CD4-positive, alpha-beta T cell (primary cell): ENCODE measurements at places on chromosomes 3 and 15.

GRCh38 chr3:128679338-128679737 is 28.7 kb upstream of the RPN1 start:
- H3K27ac ChIP-seq, result no peak overlapping the region
- H3K36me3 ChIP-seq, result no peaks in the 10 kb centered on the region
- DNase-seq, result no peak
- peaks cover 37% of the 10 kb centered on the region for H3K4me1 ChIP-seq
- H3K27me3 ChIP-seq, result no peaks in the 10 kb centered on the region

- H3K27ac ChIP-seq, result no peak within 1 kb of the TSS
- H3K4me1 ChIP-seq, result peaks cover 24% of the 10 kb centered on the region
- peak; percentile 88 for DNase-seq
- peaks cover 49% of the 10 kb centered on the region for H3K27me3 ChIP-seq
- no peaks in the 10 kb centered on the region for H3K36me3 ChIP-seq
Measured at GRCh38 chr3:126357295-126358037, at the start of gene KLF15. Gene KLF15, minus strand, starts transcription at chr3:126357408. Its CDS starts 4,486 bp downstream, at chr3:126352922.

DNA sequence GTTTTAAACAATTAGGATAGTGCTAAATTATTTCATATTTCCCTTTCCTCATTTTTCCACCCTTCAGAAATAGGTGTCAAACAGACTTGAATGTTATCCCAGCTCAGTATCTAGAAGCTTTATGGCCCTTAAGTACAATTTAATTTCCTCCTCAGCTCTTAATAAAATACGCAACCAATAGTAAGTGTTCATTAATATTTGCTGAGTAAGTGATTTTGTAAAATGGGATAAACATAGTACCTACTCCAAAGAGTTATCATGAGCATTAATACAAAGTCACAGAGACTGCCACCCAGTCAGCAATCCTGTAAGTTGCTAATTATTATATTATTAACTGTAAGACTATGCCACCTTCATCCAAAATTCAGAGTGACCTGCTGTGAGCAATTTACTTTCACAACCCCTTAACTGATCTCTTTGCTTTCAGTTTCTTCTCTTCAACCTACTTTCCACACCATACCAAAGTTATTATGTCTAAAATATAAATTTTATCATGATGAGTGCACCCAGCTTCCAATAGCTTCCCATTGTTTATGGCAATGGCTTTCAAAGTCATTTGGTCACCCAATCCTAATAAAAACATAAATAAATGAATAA is 30.7 kb upstream of the CLDN1 start:
- H3K36me3 ChIP-seq, result no peaks in the 10 kb centered on the region
- peaks cover under 1% of the 10 kb centered on the region for H3K27me3 ChIP-seq
- no peaks in the 10 kb centered on the region for H3K4me1 ChIP-seq

DNA sequence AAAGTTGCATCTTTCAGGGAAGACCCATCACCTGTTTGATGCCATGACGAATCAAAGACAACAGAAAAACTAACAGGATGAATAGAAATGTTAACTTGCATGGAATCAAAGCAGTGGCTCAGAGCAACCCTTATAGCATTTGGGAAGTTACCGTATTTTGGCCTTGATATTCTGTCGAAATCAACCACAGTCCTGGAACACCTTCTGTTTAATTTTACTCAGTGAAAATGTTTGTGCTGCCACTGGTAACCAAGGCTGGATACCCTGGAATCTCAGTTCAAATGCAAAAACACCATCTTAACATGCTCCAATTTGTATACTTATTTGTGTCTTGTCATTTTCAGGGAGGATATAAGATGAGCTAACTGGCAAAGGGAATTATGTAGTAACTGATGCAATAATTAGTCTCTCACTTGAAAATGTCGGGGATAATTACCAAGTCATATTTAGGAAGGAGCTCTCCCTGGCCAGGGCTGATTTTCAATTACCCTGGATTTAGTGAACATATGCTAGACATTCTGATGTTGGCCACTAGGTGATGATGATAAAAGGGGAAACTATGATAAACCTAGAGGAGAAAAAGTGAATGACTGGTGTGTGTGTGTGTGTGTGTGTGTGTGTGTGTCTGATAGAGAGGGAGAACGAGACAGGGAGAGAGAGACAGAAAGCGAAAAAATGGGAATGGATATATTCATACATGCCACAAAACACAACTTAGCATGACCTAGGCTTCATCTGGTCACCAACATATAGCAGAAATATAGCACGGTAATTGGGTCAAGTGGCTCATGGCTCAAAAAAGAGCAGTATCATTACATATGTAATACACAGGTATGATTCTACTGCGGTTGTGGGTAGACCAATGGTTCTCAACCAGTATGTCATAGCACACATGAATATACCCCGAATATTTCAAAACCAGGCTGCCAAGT is 19.0 kb upstream of the PRICKLE2 start:
- H3K4me1 ChIP-seq, result no peaks in the 10 kb centered on the region
- H3K27ac ChIP-seq, result no peak overlapping the region

DNA sequence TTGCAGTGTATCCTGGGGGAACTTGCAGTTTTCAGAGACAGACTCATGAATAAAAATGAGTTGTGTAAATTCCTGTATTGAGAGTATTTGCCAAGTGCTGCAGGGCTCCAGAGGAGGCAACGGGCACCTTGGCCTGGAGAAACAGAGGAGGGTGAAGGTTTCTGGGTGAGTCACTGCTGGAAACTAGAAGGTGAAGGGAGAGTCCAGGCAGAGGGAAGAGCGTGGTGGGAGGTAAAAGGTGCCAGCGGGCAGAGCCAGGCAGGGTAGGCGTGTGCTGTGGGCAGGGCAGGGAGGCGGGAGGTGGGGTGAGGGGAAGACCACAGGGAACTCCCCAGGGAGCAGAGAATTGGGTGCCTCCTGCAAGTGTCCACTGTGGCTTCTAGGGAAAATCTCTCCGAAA is 120.8 kb downstream of the SLCO3A1 start:
- no peak overlapping the region for H3K27ac ChIP-seq
- no peak overlapping the region for H3K4me3 ChIP-seq
- H3K4me1 ChIP-seq, result peaks cover 10% of the 10 kb centered on the region
- H3K27me3 ChIP-seq, result no peaks in the 10 kb centered on the region
- DNase-seq, result no peak

GRCh38 chr3:33639889-33640288 is 78.2 kb downstream of the CLASP2 start:
- no peaks in the 10 kb centered on the region for H3K36me3 ChIP-seq
- H3K27me3 ChIP-seq, result no peaks in the 10 kb centered on the region
- H3K4me3 ChIP-seq, result no peak overlapping the region
- no peaks in the 10 kb centered on the region for H3K4me1 ChIP-seq

DNA sequence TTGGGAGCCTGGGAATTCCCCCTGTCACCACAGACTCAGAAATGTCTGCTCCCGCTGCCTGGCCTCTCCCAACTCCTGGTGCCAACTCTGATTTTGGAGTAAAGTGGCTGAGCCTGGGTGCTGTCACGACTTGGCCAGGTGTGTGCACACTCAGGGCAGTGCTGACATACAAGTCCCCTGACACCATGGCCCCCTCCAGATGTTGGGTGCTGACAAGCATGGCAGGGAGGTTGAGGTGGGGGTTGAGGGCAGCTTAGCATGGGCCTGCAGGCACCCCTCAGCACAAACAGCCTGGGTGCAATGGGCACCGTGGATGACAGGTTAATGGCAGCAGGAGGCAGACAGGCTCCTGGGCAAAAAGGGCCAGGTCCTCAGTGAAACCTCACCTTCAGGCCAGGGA is 511.2 kb downstream of the SQOR start:
- no peaks in the 10 kb centered on the region for H3K27me3 ChIP-seq
- no peak for DNase-seq
- no peak overlapping the region for H3K27ac ChIP-seq
- no peaks in the 10 kb centered on the region for H3K36me3 ChIP-seq
- H3K4me1 ChIP-seq, result no peaks in the 10 kb centered on the region

DNA sequence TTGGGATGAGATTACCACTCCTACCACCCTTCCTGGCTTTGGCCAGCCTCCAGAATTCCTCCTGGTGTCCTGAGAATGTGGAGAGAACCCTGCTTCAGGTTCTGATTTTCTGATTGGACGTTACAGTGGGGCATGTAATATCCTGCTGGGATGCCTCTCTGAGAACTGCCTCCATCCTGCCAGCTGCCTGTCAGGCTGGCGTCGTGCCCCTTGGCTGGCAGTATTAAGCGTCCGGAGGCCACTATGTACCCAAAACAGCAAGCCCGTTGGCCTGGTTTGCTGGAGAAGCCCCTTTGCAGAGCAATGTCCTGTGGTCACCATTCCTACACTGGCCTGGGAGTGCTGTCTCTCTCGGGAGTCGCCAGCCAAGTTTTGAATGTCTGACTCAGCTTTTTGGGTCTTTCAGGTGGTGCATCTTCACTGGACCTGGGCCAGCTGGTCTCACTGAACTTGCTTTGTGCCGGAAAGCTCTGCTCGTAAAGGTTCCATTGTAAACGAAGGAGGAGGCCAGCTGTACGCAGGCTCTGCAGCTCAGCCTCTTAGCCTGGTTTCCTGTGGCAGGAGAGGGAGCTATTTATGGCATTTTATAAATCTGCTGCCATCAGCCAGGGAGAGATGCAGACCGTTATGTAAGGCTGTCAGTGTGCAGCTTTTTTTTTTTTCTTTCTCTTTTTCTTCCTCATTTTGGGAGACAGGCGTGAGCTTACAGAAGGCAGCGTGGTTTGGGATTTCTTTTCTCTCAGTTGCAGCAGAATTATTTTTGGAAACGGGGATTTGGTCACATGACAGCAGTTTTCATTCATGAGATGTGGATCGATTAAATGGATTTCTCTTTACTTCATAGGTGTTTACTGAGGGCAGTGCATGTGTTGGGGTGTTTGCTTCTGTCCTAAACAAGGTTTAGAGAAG is 19.0 kb upstream of the TRAK1 start:
- H3K4me3 ChIP-seq, result no peak overlapping the region
- DNase-seq, result no peak
- no peaks in the 10 kb centered on the region for H3K27me3 ChIP-seq
- no peak overlapping the region for H3K27ac ChIP-seq

GRCh38 chr15:58748852-58749531 is 515 bp downstream of the ADAM10 start:
- peaks cover 21% of the 10 kb centered on the region for H3K4me1 ChIP-seq
- H3K4me3 ChIP-seq, result peak overlapping the region; percentile 97
- H3K27me3 ChIP-seq, result no peaks in the 10 kb centered on the region
- no peaks in the 10 kb centered on the region for H3K36me3 ChIP-seq
- H3K27ac ChIP-seq, result peak overlapping the region; percentile 81
- DNase-seq, result peak; percentile 14

DNA sequence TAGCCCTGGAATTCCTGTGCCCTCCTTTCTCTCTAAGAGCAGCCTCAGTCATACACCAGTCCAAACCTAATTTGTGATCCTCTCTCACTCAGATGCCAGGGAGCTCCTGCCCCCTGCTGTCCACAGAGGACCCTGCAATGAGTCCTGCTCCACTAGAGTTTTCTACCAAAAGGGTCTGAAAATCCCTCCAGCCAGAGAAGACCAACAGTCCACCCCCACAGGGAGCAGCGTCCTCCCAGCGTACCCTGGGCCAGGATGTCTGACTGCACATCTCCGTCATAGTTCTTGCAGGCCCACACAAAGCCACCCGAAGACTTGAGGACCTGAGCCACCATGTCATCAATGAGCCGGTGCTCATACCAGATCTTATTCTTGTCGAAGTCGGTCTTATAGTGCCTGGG is 15.4 kb downstream of the IDH2 start:
- no peak overlapping the region for H3K27ac ChIP-seq
- H3K36me3 ChIP-seq, result peaks cover 89% of the 10 kb centered on the region
- DNase-seq, result peak; percentile 23
- H3K27me3 ChIP-seq, result no peaks in the 10 kb centered on the region
- H3K4me3 ChIP-seq, result no peak overlapping the region

DNA sequence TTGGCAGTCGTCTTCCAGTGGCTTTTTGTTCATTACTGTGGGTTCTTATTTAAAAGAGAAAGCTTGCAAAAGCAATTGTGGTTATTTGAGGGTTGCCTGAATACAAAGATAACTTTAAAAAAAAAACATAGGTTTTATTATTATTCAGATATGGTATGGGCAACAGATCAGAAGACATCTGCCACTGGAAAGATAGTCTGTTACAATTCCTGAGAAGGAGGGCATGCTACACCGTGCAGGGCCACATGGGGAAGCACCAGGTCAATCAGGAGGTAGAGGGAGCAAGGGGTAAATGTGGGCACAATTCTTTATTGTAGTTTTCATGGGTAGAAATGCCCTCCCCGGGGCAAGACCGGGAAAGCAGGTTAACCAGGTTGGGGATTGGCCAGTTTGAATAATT is 46.5 kb downstream of the BBS4 start:
- peaks cover 38% of the 10 kb centered on the region for H3K36me3 ChIP-seq
- no peaks in the 10 kb centered on the region for H3K27me3 ChIP-seq
- DNase-seq, result no peak
- H3K27ac ChIP-seq, result no peak overlapping the region
- no peak overlapping the region for H3K4me3 ChIP-seq

DNA sequence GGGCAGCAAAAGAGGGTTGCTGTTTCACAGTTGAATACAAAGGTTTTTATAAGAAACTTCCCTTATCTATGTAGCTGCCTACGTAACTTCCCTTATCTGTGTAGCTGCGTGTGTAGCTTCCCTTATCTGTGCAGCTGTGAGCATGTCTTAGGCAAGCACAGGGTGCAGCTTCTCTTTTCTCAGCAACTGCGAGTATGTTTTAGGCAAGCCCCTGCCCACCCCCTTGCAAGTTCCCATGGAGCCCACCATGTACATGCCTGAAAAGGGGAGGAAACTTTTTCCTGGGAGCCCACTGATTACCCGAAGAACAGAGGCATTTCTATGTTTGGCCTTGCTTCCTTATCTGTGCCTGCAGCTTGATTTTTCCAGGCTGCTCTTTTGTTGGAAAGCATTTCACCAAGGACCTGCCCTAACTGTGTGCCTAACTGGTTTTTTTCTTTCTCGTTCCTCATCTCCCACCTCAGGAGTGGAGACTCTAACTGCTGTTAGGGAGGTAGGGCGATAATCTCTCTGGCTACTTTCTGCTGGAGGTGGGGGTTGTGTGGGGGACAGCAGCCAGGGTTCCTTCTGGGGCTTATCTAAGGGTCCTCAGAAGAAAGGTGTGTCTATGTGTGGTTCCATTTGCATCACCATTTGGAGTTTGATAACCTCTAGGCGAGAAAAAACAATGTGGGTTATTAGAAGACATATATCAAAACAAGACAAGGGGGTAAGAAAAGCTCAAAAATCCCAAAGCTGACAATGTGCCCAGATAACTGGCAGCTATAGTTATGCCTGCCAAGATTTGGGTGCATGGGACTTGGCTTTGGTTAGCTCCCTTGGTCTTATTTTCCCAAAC is 26.0 kb downstream of the SORD start:
- no peak for DNase-seq
- H3K36me3 ChIP-seq, result no peaks in the 10 kb centered on the region
- H3K27me3 ChIP-seq, result no peaks in the 10 kb centered on the region
- H3K4me1 ChIP-seq, result no peaks in the 10 kb centered on the region
- H3K4me3 ChIP-seq, result no peak overlapping the region

GRCh38 chr3:11056531-11057050 is 64.0 kb downstream of the SLC6A1 start:
- H3K4me1 ChIP-seq, result peaks cover 4% of the 10 kb centered on the region
- no peak overlapping the region for H3K27ac ChIP-seq
- H3K36me3 ChIP-seq, result no peaks in the 10 kb centered on the region
- DNase-seq, result no peak

- H3K4me3 ChIP-seq, result no peak overlapping the region
- H3K4me1 ChIP-seq, result no peaks in the 10 kb centered on the region
- DNase-seq, result no peak
- H3K27me3 ChIP-seq, result no peaks in the 10 kb centered on the region
- no peaks in the 10 kb centered on the region for H3K36me3 ChIP-seq
- H3K27ac ChIP-seq, result no peak overlapping the region
Measured at GRCh38 chr15:47388299-47388698, 329.0 kb upstream of the SEMA6D start.
